Right forelimb (tissue), 1 donor: ENCODE measurements at places on chromosomes 4 and X.

DNA sequence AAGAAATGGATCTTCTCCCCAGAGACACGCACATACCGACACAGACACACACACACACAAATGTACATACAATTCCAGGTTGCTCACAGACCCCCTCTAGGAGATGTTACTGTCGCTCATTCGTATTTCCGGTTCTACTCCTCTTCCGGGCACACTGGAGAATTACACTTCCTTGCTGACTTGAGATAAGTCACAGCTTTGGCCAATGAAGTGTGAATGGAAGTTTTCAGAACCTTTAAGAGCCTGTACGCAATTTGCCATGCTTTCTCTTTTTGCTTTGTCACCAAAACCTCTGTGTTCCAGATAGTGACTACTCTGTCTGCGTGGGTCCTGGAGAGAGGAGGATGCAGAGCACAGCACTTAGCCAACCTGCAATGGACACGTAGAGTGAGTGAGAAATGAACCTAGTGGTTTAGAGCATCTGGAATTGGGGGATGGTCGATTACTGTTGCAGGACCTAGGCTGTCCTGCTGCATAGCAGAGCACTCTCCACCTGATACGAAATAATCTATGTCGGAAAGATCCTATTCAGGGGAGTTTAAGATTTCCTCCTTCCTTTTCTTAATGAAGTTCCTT is 239.5 kb upstream of the TET2 start:
- no peak for DNase-seq

GRCh38 chrX:96551322-96551872 is 133.2 kb upstream of the DIAPH2 start:
- no peak for DNase-seq

DNA sequence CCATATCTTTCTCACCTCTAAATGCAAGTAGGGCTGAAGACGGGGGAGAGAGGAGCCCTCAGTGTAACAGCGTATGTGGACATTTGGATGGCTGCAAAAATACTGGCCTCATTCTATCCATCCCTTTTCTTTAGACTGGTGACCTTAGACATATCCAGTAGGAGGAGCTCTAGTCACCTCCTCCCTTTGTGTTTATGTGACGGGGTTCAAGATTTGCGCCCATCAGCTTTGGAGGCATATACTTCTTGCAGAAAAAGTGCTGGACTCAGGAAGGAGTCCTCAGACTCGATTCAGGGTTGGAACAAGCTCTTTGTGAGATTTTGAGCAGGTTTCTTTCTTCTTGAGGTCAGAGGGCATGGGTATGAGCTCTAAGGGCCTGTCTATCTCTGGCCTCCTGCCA is 86.2 kb downstream of the MAMLD1 start:
- DNase-seq: no peak

DNA sequence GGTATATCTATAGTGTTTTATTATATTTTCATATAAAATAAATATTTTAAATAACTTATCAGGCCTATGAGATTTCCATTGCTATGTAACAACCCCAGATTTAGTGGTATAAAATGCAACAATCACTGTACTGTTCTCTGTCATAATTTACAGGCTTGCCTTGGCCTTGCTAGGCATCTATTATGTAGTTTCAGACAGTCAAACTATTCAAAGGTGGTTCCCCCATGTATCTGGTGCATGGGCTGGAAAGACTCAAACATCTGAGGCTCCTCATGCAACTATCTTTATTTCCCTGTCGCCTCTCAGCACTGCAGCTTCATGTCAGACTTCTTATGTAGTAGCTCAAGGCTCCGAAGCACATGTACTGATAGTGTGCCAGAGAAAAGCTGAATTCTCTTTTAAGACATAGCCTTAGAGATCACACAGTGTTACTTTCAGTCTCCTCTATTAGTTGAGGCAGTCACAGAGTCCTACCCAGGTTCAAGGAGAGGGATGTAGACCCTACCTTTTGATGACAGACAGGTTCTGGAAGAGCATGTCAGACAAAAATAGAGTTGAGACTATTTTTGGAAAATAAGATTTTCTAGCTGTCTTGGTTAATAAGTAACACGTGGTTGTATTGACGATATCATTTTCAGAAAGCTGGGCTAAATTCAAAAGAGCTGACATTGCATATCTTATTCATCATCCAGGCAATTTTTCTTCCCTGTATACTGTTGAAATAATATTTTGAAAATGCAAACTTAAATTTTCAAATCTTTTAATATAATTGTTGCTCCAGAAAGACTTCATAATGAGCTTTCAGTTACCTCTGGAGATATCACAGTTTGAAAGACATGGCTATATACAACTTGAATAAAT is 19.4 kb downstream of the MTTP start:
- no peak for DNase-seq

DNA sequence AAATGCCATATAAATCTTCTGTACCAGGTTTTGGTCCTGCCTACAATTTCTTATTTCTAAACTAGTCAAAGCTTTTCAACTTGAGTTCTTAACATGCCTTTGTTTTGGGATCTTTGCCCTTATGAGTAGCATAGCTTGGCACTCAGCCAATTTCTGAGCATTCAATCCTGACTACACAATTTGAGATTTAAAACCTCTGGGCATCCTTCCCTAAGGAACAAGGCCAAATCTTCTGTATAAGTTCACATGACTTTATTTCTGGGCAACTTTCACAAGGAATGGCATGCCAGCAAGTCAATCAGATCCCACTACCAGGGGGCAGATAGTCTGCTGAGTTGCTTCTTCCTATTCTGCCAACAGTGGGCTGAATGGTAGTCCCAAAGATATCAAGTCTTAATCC is 254.2 kb downstream of the ADAMTS3 start:
- no peak for DNase-seq

GRCh38 chrX:133916984-133917722 is 68.2 kb downstream of the GPC3 start:
- DNase-seq: no peak

DNA sequence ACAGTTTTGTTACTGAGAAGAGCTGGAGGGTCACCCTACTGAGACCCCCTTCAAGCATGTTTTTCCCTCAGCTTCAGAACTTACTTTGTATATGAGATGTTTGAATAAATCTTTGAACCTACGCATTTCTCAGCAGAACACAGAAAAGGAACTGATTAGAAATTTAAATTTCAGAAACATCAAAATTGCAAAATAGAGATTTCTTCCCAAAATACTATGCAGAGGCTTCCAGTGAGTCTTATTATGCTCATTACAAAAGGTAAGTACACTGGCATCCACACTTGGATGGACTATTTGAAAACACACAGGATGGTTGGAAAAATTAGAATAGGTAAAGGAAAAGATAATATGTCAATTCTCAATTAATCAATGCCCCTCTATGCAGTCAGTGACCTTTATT is 91.2 kb downstream of the COX7B2 start:
- no peak for DNase-seq

DNA sequence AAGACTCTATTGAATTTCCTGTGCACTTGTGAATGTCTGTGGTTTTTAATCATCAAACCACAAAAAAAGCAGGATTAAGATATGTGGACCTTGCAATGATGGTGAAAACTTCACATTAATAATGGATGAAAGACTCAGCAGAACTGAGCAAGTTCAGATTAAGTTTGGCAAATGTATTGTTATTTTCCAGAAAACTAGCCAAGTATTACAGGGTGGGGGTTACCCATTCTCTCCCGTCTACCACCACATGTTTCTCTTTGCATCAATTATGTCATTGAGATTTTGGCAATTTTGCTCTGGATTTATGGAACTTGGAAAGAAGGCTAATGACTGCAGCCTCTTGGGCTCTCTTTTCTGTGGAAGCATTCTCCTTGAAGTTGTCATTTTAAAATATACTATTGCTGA is 577.1 kb downstream of the ANKRD50 start:
- DNase-seq: no peak

DNA sequence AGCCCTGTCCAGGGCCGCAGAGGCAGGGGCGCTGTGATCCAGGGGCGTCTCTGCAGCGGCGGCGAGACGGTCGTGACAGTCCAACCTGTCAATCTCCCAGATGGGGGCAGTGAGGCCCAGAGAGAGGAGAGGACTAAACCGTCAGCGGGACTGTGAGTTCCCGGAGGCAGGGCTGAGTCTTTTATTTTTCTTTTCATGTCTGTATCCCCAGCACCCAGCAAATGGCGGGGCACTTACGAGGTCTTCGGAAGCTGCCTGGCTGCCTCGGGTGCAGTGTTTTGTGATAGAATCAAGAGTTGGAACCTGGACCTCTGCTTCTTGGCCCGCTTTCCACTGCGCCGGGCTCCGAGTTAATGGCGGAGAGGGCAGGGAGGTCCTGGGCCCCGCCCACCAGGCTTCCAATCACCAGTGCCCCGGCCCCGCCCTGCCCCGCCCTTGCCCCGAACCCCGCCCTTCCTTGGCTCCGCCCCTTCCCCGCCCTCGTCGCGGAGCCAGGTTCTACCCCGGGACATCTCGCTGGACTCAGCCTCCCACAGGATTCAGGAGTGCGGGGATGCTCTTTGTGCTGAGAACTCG is 35.3 kb upstream of the GRPEL1 start:
- peak; percentile 83 for DNase-seq

DNA sequence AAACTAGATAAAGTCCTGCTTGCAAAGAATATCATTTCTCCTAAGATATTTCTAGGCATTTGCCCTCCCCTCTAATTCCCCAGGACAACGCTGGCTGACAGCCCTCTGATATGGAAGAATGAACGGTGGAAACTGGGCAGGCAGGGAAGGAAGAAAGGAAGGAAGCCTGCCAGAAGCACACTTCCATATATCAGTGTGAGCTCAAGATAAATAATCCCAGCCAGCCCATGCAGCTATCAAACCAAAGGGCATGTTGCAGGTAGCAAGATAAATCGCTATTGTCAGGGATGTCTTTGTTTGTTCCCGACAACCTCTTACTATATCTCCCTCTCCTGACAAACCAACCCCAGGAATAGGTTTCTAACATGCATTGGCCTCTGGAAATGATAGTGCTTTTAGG is 412.8 kb downstream of the HNRNPD start:
- DNase-seq: no peak

DNA sequence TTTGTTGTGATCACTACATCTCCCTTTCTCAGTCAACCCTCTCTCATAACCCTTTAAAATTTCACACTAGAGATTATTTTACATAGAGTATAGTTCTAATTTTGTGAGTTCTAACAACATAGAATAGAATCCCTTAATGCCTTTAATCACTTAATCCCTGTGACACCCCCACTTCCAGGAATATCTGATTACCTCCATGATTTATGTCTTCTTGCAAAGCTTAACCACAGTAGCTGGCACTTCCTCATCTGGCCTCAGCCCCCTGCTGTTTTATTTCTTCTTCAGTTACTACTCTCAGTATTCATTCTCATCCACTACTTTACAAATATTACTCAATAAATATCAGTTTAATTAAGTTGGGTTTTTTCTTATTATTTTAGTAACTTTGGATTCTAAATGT is 340.9 kb downstream of the CENPC start:
- no peak for DNase-seq

GRCh38 chrX:45851434-45851991 is 650.8 kb upstream of the DIPK2B start:
- DNase-seq: peak; percentile 41

DNA sequence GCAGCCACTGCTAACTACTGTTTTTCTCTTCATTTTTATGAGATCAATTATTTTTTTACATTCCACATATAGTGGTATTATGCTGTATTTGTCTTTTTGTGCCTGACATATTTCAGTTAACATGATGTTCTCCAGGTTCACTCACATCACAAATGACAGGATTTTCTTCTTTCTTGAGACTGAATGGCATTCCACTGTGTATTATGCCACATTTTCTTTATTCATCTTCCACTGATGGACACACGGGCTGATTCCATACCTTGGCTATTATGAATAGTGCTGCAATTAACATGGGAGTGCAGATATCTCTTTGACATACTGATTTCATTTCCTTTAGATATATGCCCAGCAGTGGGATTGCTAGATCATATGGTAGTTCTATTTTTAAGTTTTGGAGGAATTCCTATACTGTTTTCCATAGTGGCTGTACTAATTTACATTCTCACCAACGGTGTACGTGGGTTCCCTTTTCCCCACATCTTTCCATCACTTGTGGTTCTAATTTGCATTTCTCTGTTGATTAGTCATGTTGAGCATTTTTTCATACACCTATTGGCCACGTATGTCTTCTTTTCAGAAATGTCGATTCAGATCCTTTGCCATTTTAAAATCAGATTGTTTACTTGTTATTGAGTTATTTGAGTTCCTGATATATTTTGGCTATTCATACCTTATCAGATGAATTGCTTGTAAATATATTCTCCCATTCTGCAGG is 14.9 kb upstream of the ZCCHC4 start:
- DNase-seq: no peak

DNA sequence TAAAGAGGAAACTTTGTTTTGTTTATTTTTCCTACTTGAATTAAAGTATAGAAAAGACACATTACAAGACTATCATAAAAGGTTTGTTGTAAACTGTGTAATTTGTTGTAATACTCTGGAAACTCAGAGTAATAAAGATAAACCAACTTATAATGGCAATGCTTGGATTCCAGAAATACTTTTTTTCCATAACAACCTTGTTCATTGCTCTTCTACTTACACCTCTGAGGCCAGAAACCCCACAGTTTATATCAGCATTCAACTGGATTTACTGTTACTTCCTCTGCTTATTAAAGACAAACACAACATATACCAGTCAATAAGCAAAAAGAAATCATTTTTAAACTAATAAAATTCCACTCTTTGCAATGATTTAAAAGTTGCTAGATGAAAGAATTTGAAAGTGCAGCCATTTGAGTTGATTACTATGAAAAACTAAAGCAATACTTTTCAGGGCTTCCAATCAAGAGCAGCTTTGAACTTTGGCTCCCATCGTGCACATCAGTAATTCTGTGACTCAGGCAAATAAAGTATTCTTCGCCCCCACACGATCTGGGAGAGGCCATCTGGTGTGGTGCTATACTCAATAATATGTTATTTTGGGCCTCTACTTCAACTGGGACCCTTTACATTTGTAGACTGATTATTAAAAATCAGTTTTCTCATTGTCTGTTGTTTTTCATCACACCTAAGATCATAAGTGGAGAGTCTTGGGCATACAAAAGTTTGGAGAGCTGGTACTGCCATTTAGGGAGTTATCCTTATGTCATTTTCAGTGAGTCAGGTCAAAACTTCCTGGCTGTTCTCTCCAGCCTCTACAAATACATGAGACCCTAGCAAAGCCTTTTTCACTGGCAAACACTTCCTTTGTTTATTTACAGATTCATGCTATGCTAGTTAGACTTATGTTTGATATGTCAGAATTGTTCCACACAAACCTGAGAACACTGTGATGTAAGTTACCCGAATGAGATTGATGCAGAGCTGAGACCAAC is 20.5 kb downstream of the DDIT4L start:
- no peak for DNase-seq

GRCh38 chr4:164482758-164483157 is 271.2 kb upstream of the SMIM31 start:
- DNase-seq: no peak

DNA sequence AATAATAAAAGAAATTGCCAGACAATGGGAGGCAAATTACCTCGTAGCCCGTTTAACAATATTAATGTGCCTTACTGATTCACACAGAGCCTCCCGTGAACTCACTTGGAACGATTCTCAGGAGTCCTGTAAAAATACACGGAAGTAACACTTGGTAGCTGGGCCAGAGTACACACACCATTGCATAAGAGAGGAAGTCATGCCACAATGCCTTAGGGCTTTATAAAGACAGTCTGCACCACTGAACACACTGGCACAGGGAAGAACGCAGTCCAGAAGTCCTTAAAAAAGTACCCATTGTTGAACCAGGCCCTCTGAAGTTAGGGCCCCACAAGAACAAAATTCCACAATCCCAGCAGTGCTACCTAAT is 15.1 kb downstream of the SLC2A9 start:
- peak; percentile 46 for DNase-seq
